T-helper 2 cell treated with Interferon-gamma antibody and Interleukin-4, amounts not matched to agents 100 ng/mL and 5 ng/mL, for 36 hours (primary cell): ENCODE measurements at places on chromosomes 3 and 15. TPM values are rescaled to one million over a fixed set of nuclear protein-coding genes. Genes with fewer than 3 reads are reported as not detected.

CCDC9B gene
- total RNA-seq = 0.66 and 0.86 TPM in 2 replicates

FRMD5 gene
- total RNA-seq = 0.25 TPM in 1 of 2 replicates, not detected in the other

NOX5 gene
- 0.02 TPM in 2 replicates for total RNA-seq

POLQ gene
- 37.1 and 37.7 TPM in 2 replicates for total RNA-seq

CPN2 gene
- not detected in 2 replicates for total RNA-seq

MYO1E gene
- total RNA-seq = 39.0 and 45.5 TPM in 2 replicates

FEZF2 gene
- total RNA-seq = not detected in 2 replicates

PRSS50 gene
- not detected in 2 replicates for total RNA-seq

ST3GAL6 gene
- total RNA-seq = not detected in 2 replicates

ZDHHC23 gene
- total RNA-seq = 3.2 and 4.0 TPM in 2 replicates

GHSR gene
- not detected in 2 replicates for total RNA-seq

NANOGP8 gene
- total RNA-seq = not detected in 2 replicates

GABRB3 gene
- not detected in 2 replicates for total RNA-seq

STXBP5L gene
- not detected in 2 replicates for total RNA-seq

PDE12 gene
- 27.0 and 27.9 TPM in 2 replicates for total RNA-seq
